Stimulated activated CD4-positive, alpha-beta T cell treated with anti-CD3 and anti-CD28 coated beads, TNF-alpha, amount 100 ng/mL, for 1 hour (primary cell): ENCODE measurements at places on chromosomes 6 and 20.
A peak's percentile ranks its signal among the peaks of the same experiment; 100 is the strongest.

- DNase-seq = no peak
Measured at GRCh38 chr6:159107451-159108260, 61.5 kb upstream of the FNDC1 start.

DNA sequence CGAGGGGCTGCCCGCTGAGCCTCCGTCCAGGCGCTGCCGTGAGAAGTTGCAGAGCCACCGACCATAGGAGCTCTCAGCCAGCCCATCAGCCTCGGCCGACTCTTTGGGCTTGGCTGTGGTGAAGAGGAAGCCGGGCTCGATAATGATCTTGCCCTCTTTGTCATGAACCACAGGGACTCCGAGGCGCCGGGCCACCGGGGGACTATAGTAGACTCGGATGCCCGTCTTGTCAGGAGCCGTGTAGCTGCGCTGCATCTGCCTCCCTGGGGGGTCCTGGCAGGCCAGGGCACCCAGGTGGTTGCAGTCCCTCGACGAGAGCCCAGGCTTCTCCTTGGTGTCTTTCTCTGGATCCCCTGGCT, 20.5 kb upstream of the DSN1 start:
- DNase-seq = no peak

DNA sequence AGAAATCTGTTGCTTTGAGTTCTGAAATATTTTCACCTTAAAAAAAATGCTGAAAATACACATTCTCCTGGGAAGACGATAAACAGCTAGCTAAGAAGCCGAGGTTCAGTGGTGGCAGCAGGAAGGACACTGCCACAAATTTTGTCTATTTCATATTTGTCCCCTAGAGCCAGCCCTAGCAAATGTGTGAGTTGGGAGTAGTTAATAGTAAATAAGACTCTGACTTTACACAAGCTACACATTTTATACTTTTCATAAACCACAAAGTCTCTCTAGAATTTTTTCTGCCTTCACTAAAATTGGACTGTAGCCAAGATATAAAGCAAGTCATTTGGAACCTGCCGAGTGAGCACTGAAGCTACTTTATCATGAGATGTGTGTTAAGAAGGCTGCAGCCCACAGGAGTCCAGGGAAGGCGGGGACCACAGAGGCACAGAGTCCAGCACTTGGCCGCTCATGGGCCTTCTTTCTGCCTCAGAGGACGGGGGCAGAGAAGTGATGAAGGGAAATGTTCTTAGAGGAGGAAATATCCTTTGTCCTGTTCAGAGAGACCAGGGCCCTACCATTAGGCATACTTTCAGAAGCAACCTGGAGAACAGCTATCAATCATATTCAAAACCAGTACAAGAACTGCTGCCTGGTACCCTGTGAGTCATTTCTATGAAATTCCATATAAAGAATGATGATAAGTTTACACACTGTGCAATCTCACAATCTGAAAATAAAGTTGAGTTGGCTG, 241.7 kb upstream of the TAB2 start:
- no peak for DNase-seq

DNA sequence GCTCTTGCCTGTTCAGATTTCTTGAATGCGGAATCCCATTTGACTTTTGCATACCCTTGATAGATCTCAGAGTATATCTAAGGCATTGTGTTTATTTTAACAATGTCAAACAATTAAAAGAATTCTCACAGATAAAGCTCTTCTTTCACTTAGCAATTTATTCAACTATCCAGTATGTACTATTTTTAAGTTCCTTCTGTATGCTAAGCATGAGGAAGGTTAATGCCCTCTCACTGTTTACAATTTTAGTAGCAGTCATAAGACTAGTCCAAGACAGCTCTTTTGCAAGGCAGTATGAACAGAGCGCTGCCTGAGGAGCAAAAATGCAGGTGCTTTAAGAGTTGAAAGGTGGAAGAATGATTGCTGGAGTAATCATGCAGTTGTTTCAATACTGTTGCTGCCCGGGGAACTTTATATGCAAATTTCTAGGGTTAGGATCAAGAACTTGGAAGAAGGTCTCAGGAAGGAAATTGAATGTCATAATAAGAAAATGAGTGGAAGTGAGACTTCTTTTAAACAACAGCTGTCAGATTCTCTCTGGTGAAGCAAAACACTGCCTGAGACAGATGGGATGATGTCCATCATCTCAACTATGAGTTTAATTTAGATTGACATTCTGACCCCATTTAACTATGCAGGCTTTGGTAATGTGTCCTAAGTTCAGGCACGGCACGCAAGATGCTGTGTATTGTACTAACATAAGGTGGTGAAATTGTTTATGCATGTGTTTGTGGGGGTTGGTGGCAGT, 1303.5 kb upstream of the CITED2 start:
- DNase-seq = no peak

GRCh38 chr6:139311831-139312230, 20.0 kb upstream of the TXLNB start:
- DNase-seq = no peak

DNA sequence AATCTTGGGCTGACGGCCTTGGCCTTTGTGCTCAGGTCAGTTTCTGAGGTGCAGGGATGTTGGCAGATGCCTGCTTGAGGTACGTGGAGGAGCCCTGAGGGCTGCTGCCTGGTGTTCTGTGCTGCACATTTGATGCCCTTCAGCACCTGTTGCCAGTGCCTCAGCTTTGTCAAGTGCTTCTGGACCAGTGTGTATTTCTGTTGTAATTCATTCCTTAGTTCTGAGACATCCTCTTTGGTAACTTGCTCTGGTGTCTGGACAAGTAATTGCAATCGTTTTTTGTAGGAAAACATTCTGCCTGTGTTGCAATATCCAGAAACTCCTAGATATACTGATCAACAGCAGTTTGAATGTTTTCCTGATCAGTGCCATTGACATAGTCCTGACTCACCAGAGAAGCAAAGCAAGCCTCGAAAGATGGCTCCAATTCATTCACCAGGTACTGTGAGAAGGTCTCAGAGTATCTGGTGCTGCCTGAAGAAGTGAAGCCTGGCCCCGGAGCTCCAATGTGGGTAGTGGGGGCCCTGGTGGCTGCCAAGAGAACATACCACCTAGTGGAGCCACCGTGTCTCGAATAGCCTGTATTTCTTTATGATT, 26.7 kb downstream of the ZNF337 start:
- DNase-seq = no peak

- no peak for DNase-seq
Measured at GRCh38 chr20:23366384-23366783, 4.4 kb downstream of the GZF1 start.

- DNase-seq = no peak
Measured at GRCh38 chr6:36786055-36786675, 53.1 kb downstream of the CPNE5 start.

GRCh38 chr6:112153926-112154607, 66.7 kb downstream of the FAM229B start:
- no peak for DNase-seq

GRCh38 chr6:54980511-54981275, 134.1 kb downstream of the FAM83B start:
- no peak for DNase-seq

- DNase-seq = no peak
Measured at GRCh38 chr6:144778773-144779492, 493.8 kb downstream of the UTRN start.

DNA sequence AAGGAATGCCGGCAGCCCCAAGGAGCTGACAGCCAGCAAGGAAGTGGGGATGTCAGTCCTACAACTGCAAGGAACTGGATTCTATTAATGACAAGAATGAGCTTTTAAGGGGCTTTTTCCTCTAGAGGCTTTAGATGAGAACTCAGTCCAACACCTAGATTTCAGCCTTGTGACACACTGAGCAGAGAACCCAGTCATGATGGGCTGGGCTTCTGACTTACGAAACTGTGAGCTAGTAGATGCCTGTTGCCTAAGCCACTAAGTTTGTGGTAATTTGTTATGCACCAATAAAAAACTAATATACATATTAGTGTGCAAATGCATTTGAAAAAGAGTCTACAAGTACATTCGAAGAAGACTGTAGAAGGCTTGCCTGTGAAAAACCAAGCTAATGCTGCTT, 263.3 kb downstream of the SOX4 start:
- DNase-seq = no peak

- no peak for DNase-seq
Measured at GRCh38 chr6:102038964-102039363, 645.5 kb downstream of the GRIK2 start.

- peak; percentile 6 for DNase-seq
Measured at GRCh38 chr6:73732845-73733675, 37.1 kb downstream of the CD109 start.

- no peak for DNase-seq
Measured at GRCh38 chr6:90414352-90414751, 117.7 kb upstream of the BACH2 start.

DNA sequence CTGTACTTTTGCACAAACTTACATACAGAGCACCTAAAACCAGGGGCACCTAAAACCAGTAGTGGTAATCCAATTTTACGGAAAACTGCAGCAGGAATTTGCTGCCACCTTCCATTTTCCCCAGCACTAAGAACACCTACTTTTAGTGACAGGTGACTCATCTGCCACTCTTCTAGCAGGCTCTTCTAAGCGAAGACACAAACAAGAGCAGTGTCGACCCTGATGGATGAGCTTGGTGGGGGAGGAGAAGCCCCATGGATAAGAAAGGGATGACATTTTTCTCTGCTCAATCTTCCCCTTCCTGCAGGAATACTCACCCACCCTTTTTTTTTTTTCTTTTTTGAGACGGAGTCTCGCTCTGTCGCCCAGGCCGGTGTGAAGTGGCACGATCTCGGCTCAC, 116.9 kb downstream of the GMPR start:
- DNase-seq = no peak

- no peak for DNase-seq
Measured at GRCh38 chr6:137882225-137882961, 15.3 kb downstream of the TNFAIP3 start.

DNA sequence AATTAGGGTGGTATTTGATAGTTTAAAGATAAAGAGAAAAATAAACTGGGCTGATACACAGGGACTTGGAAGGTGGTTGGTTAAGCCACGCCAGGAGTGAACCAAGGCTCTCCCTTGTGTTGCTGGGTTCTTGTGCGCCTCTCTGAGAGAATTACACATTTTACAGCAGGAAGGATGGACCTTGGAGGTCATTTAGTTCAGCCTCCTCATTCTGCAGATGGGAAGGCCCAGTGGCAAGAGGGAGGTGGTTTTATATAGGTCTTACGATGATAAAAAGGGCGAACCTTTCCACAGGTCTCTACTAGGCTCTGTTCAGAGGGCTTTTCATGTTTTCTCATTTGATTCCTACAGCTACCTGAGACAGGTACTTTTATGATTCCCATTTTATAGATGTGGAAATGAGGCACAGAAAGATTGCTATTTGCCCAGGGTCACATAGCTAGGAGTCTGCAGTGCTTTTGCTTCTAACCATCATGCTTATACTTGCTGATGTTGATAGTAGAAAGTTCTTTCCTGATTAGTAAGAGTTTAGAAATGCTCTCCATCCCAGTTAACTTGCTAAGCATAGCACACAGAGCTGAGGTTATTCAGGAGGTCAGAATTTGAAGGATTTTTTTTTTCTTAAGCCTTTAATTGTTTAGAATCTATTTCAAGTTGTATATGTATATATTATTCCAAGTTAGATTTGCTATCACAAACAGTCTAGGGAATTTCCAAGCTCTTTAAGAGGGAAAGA, 12.8 kb downstream of the HIVEP1 start:
- no peak for DNase-seq

- DNase-seq = no peak
Measured at GRCh38 chr20:33277471-33278441, 5.3 kb upstream of the BPIFB1 start.

DNA sequence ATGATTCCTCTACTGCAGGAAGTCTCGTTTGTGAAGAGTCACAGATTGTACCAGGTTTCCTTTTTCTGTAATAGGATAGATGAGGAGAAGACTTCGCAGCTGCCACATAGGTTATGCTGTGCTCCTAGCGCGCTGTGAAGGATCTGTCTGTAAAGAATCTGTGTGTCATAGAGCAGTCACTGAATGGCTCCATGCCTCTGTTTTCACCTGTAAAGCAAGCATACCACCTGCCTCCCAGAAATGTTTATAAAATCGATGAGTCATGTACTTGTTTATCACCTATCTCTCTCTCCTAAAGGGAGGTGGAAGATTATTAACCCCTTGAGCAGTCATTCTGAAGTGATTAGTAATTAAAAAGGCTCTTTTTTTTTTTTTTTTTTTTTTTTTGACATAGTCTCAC, 86.6 kb downstream of the TFAP2B start:
- no peak for DNase-seq
